ENCODE measurements at places on chromosomes 12 and 14.

DNA sequence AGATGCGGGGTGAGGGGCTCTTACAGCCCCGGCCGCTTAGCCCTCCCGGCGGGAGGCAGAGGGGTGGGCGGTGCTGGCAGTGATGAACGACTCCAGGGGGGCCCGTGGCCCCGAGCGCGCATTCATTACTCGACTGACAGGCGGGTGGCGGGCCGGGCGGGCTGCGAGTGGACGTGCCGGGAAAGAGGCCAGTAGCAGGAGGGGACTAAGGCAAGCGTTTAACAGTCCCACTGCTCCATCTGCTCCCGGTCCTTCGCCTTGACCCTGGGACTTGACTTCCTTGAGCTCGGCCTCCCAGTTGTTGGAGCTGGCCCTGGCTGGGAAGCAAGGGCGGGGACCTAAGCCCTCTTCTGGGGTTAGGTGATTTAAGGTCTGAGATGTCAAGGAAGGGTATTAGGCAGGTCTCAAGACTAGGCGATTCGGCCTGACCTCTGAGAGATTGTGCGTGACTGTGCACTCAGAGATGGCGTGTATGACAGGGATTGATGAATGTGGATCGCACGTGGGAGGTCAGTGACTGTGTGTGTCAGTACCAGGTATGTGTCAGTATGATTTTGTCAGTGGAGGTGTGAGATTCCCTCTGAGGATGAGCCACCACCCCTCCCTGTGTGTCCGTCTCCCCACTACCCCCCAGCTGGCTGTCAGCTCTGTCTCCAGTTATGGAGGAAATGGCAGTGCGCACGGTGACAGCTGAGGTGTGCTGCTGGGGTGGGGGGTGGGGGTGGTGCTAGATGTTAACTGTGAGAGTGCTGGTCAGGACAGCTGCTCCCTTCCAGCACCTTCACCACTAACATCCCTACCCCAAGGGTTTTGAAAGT, 3.6 kb upstream of the DNAJC22 start:
- no peak for DNase-seq

GRCh38 chr14:36221112-36221511, 44.6 kb upstream of the PTCSC3 start:
- DNase-seq = peak; percentile 65

GRCh38 chr14:59187802-59188460, 536 bp upstream of the DAAM1 start:
- peak; percentile 60 for DNase-seq

DNA sequence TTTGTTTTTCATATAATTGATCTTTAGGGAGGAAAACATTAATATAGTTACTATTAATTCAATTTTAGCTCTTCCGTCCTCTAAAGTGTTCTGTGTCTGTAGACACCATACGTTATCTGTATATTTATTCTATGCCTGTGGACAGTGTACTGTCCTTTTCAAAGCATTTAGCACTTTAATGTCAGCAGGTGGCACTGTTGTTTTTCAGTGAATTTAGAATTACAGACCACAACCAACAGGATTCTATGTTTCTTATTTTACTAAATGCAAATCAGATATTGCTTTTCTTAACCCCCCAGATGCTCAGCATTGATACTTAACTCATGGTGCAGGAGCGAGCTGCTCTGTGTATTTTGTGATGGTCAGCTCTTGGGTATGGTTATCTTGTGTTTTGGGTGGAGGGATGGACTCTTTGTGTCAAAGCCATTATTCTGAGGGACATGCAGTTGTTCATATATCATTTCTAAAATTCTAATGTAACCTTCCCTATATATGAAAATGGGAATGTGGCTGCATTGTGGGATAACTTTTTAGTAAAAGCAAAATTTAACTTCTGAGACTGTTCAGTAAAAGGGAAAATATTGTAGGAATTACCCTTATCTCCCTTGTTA, 65.2 kb downstream of the PAPOLA start:
- peak; percentile 27 for DNase-seq

DNA sequence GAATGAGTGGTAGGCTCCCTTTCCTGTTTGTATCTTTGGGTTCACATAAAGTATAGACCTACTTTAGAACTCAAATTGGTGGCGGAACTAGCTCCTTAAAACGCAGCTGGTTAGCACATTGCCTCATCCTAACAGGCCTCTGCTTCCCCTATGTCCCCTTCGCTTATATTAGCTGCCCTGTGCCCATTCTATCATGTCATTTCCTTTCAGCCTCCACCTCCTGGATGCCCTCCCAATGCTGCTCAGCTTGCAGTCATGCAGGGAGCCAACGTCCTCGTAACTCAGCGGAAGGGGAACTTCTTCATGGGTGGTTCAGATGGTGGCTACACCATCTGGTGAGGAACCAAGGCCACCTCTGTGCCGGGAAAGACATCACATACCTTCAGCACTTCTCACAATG, 3.5 kb downstream of the DAZAP2 start:
- DNase-seq = no peak

GRCh38 chr14:55911776-55912175, 206.4 kb upstream of the PELI2 start:
- DNase-seq = no peak

GRCh38 chr12:65665817-65666216, 158.5 kb upstream of the HMGA2 start:
- no peak for DNase-seq

- no peak for DNase-seq
Measured at GRCh38 chr14:73468828-73469375, 10.6 kb upstream of the NUMB start.
